ENCODE measurements at places on chromosomes 3 and 15.

DNA sequence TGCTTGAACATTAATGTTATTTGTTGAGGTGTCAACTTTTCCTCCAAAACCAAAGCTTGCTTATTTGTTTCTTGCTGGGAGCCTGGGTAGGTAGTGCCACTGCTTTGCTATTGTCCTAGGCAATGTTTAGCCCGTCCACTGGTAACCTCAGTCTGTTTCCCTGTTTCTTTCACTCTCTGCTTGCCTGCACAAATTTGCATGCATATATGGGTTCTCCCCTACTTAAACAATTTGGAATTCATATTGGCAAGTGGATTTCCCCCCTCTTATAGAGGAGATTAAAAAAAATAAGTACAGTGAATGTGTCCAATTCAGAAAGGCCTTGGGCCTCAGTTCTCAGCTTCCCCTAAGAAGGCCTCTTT, 45.0 kb upstream of the BOC start:
- no peak for DNase-seq

- no peak for DNase-seq
Measured at GRCh38 chr3:144055604-144056003, 84.0 kb downstream of the DIPK2A start.

DNA sequence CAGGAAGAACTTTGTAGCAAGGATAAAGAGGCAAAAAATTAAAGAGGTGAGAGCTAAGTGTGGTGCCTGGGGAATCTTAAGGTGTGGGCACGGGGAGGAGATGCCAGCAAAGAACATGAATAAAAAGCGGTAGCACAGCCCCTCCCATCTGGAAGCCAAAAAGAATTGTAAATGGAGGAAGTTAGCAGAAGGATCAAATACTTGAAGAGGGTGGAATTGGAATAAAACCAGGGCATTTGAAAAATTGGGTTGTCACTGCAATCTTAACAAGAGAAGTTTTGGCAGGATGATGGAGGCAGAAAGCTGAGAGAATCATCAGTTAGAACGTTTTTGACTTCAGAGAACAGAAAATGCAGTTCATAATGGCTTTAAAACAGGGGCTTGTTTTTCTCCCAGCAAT, 2.4 kb downstream of the CCR2 start:
- DNase-seq, result no peak

DNA sequence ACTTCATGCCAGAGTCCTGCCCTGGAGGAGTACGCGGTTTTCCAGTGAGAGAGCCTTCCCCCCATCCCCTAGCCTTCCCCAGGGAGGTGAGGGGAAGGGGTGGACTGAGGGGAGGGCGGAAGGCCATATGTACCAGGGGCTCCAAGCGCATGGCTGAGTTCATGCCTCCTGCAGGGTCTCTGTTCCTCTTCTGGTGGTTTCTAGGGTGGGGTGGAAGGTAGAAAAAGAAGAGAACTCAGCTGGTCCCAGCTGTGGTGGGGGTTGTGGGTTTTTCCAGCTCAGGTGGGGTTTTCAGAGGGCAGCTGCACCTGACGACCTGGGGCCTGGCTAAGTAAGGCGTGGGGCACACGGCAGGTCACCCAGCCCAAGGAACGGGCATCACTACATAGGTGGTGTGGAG, 10.7 kb upstream of the IQSEC1 start:
- DNase-seq, result no peak

DNA sequence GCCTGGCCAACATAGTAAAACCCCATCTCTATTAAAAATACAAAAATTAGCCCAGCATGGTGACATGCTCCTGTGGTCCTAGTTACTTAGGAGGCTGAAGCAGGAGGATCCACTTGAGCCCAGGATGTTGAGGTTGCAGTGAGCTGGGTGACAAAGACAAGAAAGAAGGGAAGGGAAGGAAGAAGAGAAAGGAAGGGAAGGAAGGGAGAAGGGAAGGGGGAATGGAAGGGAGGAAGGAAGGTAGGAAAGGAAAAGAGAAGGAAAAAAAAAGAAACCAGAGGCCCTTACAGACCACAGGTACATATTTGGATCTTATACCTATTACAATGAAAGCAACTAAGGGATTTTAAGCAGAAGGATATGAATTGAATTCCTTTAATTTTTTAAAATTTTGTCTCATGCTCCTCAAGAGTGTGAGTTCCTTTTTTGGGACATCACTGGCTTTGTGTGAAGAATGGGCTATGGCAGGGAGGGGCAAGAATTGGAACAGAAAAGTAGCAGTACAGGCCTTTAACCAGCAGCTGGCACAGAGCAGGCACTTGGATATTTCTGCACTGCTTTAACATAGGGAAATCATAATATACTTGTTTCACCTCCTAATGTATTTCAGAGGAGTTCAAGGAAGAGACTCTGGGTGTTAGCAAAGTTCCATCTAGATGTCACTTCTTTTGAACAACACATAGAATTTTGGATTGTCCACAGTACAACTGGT, 7.9 kb downstream of the RAB27A start:
- no peak for DNase-seq

- no peak for DNase-seq
Measured at GRCh38 chr3:102972350-102972749, 537.5 kb downstream of the ZPLD1 start.

DNA sequence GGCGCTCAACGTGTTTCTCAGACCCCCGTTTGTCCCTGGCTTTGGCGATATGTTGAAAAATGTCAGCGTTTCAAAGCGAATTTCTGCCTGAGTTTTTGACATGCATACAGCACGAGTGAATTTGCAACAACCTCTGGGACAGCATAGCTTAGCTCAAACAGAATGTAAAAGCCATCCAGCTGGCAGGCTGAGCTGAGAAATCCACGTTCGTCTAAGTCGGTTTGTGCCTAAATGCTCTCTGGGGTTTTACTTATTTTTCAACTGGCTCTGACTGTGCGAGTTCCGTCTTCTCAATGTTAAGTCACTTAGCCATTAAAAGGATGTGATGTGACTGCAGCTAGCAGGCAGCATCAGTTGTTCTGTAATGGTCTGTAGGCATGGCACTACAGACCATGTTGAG, 243.5 kb upstream of the SLCO3A1 start:
- no peak for DNase-seq

Measured in T-helper 17 cell (primary cell).